ENCODE measurements at places on chromosomes 1 and 21.

DNA sequence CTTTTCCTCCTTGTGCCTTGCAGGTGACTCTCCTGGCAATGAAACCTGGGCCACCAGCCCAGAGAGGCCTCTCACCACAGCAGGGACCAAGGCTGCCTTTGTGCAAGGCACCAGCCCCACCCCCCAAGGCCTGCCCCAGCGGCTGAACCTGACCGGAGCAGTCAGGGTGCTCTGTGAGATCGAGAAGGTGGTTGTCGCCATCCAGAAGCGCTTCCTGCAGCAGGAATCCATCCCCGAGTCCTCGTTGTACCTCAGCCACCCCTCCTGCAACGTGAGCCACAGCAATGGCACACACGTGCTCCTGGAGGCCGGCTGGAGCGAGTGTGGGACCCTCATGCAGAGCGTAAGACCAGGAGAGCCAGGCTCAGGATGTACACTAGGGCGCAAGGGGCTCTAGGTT is 51.7 kb downstream of the UMODL1 start:
- no peak for DNase-seq

GRCh38 chr1:168628807-168629206 is 52.4 kb downstream of the XCL1 start:
- no peak for DNase-seq

DNA sequence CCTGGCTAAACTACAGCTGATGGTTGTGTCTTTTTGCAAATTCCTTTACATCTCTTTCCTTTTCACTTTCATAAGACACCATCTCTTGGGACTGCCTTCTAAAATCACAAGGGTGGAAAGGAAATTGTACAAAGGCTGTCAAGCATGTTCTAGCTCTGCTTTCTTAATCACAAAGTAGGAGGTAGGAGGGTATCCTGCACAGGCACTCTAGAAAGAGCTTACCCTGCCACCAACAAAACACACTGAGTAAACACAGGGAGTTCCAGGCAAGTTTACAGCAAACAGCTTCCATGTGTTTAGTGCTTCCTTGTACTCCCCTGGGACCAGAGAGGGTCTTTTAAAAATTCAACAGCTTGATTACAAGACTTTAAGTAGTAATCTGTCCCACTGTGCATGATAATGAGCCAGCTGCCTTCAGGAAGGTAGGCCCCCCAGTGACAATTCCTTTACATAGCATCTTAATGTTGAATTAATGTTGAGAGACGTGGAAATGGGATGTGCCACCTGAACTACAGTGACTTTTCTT is 2.4 kb downstream of the PLPP3 start:
- no peak for DNase-seq

DNA sequence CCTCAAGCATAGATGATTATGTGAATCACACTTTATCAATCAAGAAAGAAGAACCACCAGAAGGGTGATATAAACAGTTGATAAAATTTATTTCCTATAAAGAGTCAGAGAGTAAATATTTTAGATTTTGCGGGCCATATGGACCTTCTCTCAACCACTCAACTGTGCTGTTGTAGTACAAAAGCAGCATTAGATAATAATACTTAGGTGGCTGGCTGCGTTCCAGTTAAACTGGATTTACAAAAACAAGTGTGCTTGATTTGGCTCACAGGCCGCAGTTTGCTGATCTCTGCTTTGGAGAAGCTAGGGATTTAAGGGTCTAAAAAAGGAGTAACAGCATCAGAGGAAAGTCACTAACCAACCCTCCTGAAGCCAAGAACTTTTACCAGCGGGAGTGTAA is 1406.0 kb downstream of the KCNT2 start:
- DNase-seq, result no peak

DNA sequence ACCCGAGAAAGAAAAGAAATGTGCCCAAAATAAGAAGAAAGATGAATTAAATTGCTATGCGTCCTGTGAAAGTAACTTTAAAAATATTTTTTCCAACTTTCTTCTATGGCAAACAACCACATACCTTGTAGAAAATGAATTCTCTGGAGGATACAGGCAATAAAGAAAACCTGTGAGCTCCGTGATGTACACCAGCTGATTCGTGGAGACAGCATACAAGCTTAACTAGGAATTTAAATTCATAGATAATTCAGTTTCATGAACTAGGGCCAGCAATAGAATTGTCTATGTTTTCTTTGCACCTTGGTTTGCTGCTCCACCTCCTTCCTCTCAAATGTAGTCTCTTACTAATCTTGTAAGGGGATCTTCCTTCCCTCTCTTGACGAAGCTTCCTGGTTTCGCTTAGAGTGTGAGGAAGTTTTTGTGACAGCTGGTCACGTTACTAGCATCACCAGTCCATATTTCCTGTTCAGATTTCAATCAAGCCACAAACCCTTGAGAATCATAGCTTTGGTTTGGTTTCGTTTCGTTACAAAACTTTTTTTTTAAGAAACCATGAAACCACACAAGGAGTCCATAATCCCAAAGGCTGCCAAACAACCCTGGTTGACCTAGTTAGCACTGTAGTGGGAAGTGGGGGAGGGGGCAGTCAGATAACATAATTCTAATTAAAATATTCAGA is 35.8 kb downstream of the GREM2 start:
- DNase-seq, result no peak

GRCh38 chr1:59445040-59445439 is 148.1 kb downstream of the FGGY start:
- DNase-seq, result no peak

DNA sequence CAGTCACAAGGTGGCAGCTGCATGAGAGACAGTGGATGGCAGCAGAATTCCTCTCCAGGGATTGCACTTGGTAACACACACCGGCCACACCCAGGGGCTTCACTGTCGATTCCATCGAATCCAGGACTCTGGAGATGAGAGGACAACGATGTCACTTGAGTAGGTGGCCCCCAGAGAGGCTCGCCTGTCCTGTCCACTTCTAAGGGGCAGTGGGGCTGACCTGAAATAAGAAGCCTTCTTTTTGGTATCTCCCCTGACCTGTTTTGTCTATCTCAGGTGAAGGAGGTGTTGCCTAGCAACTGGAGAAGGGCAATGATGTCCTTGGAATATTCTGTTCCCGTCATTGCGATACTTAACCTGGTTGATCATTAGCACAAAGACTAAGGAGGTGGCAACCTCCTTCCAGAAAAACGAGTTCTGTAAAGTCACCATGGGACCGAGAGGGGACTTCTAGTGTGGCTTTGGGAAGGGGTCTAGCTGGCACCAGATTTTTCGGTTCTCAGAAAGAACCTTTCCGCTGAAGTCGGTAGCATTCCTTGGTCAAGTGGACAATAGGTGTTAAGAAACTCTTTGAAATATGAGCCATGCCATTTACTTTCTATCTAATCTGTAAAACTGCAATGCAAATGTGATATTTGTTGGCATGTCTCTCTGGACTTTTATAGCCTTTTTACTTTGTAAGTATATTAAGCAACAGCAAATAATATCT is 85.2 kb upstream of the TMPRSS2 start:
- no peak for DNase-seq

DNA sequence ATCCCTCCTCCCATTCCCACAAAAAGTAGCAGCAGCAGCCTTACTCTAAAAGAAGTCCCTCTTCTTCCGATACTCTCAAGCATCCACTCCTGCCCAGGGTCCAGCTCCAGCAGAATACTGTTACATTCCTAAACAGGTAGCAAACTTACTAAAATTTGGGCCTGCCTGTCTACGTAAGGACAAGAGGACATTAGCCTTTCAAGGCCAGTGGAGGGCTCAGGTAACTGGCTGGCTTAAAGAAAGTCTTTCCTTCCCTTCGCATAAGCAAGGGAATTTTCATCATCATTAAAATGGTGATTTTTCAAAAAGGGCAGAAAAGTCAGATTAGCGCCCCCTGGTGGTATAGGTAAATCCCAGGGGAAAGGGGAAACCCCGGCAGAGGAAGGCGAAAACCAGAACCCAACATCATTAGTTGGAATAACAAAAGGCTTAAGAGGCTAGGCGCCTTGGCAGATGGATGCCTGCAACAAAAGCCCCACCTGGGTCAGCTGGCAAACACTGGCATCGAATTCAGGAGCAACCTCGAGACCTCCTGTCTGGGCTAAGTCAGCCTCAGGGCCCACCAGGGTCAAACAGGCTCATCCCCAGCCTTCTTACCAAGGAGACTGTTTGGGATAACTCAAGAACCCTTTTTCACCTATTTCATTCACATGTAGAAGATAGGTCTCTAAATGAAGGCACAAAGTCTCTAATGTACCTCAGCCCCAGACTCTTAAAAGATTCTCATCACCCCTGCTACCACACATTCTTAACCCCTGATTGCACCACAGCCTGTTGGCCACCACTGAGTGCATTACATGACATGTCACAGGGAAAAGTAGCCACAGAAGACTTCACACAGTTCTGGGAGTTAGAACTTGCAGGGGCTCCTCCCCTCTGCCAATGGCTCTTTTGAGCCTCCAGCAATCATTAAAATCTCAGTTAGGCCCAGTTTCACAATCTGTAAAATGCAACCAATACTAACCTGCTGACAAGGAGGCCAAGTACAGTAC is 36.7 kb downstream of the ERI3 start:
- DNase-seq, result peak; percentile 23

- no peak for DNase-seq
Observed at GRCh38 chr1:33501309-33501708, 28.9 kb downstream of the ZSCAN20 start.

- DNase-seq, result no peak
Observed at GRCh38 chr1:210376836-210377372, 48.2 kb downstream of the HHAT start.

- no peak for DNase-seq
Observed at GRCh38 chr1:206048582-206048981, 4.4 kb upstream of the RHEX start.

GRCh38 chr1:34858901-34859445 is 576 bp downstream of the SMIM12 start:
- no peak for DNase-seq
